ENCODE measurements at places on chromosomes 3 and 15.

GRCh38 chr15:67120839-67121643, 55.6 kb downstream of the SMAD3 start:
- peak; percentile 32 for DNase-seq

DNA sequence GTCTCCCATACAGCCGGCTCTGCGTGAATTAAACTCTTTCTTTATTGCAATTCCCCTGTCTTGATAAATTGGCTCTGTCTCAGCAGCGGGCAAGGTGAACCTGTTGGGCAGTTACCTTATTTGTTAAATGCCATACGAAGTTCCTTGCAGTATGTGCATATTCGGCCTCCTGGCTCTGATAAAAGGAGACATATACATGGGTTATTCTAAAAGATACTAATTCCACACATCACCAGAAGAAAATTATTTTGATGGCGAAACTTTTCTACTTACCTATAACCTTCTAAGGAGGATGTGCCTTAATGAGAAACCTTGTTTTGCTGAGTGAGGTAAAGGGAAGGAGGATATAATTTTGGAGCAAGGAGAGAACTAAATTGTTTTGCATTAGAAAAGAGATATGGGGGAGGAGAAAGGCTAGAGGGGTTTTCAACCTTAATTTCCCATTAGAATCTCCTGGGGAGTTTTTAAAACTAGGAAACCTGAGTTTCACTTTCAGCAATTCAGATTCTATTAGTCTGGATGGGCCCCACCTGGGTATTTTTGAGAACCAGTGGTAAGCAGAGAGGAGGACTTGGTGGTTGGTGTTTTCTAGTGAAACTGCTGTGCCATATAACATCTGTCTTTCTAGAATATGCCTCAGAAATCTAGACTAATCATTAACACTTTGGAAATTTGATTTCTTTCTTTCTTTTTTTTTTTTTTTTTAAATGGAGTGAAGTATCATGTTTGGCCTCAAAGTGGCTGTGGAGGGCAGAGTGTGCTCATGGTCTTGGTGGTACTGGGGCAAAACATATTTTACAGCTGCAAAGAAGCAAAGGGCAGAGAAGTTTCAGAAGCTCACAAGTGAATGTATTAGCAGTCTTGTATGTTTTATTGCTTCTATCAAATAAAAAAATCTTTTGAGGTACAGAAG, 23.0 kb downstream of the NANOGP8 start:
- DNase-seq, result no peak

- no peak for DNase-seq
Measured at GRCh38 chr15:95923792-95924191, 406.7 kb upstream of the NR2F2 start.

- no peak for DNase-seq
Measured at GRCh38 chr15:51516291-51516690, 106.3 kb downstream of the DMXL2 start.

DNA sequence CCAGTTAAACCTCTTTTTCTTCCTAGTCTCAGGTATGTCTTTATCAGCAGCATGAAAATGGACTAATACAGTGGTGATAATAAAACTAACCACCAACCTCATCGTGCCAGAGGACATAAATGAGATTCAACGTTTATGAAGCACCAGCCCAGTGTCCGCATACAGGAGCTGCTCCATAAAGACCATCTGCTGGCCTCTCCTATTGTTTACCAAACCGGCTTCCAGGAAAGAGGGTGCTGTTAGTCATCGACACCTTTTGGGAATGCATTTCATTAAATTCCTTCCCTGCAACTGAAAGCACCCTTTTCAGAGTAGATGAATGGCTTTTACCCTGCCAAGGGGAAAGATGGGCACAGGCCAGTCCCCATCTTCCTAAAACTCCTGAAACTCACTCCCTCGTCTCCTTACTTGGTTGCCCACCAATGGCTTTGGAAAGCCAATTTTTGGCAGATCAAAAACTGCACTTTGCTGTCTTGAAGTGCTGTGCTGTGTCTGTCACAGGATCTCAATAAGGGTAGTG, 122.1 kb downstream of the AQP9 start:
- DNase-seq, result no peak
